ENCODE measurements at places on chromosomes 3 and 15.

- DNase-seq = no peak
Observed at GRCh38 chr3:183434992-183435391, 6.6 kb upstream of the MCF2L2 start.

- DNase-seq = peak; percentile 44
Observed at GRCh38 chr3:172040981-172041963, 1.9 kb downstream of the FNDC3B start.

DNA sequence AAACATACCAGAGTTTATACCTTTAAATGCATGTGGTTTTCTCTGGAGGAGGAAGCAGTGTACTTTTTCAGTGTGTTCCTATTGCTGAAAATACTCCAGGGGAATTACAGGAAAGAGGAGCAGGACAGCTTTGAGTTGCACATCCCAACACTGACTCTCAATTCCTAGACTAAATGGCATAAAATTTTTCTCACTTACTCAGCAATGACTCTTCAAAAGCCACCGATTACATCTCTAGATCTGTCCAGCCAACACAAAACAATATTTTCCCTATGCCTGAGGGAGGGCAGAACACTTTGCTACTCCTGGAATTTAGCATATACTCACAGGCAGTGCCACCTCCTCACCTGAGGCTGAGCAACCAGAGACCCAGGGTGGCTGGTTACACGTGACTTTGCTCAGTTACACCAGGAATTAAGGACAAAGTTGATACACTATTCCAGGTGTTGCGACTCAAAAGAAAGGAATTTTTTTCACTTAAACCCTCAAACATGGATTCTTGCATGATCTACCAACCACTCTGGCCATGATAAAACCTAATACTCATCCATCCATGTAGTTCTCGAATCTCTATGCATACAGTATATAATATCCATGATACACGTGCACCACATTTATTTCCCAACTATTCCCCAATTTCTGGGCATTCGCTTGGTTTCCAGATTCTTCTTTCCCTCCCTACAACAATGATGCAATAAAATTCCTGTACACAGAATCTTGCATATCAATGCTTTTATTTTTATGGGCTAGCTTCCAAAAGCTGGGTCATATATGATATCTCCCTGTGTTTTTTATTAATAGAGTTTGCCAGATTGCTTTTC lies 194.6 kb downstream of the THRB start:
- peak; percentile 37 for DNase-seq

- peak; percentile 59 for DNase-seq
Observed at GRCh38 chr3:71245971-71246880, 337.3 kb downstream of the FOXP1 start.

DNA sequence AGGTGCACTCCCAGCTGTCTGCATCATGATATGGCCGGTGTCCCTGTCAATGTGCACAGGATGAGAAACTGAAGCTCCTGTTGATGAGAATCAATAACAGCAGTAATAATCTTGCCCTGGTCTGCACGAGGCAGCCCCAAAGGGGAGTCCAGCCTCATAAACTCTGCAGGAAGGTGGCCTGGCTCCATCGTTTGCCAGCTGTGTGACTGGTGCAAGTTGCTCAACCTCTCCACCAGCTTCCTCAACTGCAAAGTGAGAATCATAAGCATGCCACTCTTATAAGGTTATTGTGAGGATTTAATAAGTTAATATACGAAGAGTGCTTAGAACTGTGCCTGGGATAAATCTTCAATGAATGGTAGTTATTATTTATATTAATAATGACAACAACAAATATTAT lies 203.4 kb upstream of the HES1 start:
- DNase-seq = no peak

All from OCI-M1 (cell line).